Vagina (tissue), 2 donors: ENCODE measurements at places on chromosomes 2 and 18.

- DNase-seq, result no peak
These were observed 10.3 kb downstream of the CYP1B1 start for GRCh38 chr2:38065502-38066135.

DNA sequence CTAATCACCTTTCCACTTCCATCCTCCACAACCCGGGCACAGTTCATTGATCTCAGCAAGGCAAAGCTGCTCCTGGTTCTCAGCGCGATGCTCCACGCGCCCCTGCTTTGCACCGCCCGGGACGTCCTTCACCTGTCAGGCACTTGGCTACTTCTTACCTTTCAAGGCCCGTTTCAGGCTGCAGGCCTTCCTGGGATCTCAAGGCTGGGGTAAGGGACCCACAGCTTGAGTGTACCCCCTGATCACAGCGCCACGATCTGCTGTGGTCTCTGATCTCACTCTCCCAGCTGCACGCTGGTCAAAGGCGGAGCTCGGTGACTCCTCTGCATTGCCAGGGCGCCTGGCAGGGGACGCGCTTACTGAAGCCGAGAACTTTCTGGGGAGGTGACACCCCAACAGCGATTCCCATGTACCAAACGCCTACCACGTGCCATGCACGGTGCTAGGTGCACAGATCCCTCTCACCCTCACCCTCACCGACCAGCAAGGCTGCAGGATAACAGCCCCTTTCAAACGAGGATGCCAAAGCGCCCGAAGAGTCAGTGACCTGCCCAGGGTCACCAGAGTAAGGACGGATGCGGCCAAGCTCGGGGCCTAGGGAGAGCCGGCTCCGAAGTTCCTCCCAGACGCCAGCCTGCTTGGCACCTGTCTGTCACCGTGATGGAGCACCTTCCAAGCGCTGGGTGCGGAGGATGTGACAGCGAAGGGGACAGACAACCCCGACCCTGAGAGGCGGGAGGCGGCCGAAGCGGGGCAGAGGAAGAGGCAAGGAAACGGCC is 818 bp downstream of the ITGB1BP1 start:
- DNase-seq, result no peak

DNA sequence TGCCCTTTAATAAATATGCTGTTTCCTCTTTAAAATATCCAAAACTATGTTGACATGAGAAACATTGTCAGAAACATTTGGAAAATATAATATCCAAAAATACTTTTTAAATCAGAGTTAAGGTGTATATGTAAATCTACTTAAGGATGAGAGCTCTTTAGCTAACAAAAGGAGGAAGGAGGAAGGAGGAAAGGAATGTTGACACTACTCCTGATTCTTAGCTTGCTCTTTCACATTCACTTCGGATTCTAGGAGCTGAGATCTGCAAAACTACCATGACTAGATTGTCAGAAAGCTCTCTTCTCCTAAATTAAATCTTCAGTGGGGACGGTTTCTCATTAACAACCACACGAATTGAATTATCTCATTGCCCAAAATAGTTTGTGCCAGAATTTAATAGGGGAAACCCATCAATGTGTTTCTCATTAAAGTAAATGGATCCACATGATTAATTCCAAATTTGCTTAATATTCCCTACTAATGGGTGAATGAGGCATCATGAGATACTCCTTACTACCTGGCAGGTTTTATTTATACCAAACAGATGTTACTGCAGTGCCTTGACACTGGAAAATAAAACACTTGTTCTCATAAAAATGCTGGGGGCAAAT is 509.1 kb downstream of the MBD2 start:
- DNase-seq, result no peak

DNA sequence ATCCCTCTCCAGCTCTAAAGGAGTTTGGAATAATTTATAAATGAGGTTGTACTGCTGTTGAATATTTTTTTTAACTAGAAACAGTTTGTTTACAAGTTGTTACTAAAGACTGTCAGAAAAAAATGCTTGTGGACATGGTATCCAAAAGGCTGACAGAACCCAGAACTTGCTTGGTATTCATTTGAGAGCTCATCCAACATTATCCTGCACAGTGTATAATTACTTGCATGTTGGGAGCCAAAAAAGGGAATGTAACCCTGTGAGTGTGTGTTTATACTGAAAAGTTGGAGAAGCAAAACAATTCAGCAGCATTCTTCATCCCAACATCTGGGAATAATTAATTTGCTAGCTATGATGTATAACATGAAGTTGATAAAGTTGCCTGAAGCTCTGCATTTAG is 42.1 kb upstream of the EHBP1 start:
- DNase-seq, result no peak

DNA sequence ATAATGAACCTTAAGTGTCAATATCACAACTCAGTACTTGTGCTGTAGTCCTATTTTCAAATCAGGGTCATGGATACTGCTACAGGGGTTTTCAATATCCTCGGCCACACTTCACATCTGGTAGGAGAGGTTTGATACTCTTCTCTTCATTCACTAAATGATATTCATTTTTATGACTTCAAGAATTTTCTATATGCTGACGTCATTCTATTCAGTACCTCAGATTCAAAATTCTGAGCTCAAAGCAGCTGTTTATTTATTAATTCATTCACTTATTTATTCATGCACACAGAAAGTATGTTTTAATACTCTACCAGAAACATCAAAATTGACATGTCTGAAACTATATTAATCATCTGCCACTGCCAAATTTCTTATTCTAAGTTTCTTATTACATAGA is 866.9 kb upstream of the LRRTM1 start:
- DNase-seq, result no peak

GRCh38 chr18:61832858-61833257 is 59.9 kb downstream of the RNF152 start:
- DNase-seq, result no peak

- peak; percentile 85 for DNase-seq
These were observed 209.7 kb upstream of the COPS8 start for GRCh38 chr2:236875906-236876505.

DNA sequence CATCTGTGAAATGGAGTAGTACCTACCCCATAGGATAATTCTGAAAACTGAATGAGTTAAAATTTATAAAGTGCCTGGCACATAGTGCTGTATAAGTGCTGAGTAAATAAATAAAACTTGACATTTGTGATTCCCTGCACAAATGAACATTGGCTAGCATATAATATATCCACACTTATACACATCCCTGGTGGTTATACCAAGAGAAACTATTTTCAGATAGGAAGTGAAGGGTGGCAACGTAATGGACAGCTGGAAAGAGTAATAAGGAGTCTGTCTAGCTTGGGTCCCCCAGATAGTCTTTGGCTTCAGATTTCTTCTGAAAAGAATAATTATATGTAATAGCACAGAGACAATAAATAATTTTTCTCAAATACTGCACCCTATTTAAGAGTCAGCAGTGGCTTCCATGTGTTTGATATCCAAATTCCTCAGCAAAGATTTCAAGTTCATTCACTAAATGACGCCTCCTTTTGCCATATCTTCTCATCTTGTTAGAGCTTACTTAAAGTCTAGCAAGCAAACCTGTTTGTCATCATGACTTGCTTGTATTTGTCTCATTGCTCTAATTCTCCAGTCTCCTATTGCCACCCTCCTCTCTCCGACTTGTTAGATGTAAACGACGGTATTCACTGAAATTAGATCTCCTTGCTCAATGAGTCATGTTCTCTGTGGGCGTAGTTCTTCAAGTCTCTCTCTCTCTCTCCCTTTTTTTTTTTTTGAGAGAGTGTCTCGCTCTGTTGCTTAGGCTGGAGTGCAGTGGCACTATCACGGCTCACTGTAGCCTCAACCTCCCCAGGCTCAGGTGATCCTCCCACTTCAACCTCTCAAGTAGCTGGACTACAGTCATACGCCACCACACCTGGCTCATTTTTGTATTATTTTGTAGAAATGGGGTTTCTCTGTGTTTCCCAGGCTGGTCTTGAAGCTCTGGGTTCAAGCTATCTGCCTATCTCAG is 8.7 kb upstream of the ADGRF3 start:
- no peak for DNase-seq

- DNase-seq, result peak; percentile 6
These were observed 226.2 kb upstream of the TNP1 start for GRCh38 chr2:217086038-217086522.

DNA sequence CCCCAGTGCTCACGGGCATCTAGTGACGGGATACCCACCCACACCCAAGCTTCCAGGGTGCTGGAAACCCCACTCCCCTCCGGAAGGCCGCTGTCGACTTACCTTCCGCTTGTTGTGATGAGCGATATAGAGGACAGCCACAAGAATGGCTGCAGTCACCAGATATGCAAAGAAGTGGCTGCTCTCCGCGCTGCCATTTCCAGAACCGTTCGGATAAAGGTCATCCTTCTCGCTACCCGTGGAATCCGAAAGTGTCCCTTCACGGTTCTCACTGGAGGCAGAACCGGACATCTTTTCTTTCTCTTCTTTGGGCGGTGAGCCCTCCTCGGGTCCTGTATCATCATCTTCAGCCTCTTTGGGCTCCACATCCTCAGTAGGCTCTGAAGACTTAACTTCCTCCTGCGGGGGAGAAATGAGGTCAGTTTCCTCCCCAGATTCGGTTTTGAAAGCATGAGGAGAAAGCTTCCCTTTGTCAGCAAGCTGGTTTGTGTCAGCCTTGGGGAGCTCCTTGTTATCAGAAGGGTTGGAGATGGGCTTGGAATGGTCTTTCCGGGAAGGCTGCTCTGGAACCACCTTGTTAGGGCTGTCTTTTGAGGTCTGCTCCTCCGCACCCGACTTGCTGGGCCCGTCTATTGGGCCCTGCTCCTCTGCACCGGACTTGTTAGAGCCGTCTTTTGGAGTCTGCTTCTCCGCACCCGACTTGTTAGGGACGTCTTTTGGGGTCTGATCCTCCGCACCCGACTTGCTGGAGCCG is 1.2 kb downstream of the TGOLN2 start:
- DNase-seq, result no peak
